Large intestine (tissue), 12 donors: ENCODE measurements at places on chromosomes 7 and 10. TPM values are rescaled to one million over a fixed set of nuclear protein-coding genes. Genes with fewer than 3 reads are reported as not detected.

GRCh38 chr7:45927721-45928120 lies 6.6 kb upstream of the IGFBP3 start:
- no peak for DNase-seq

GRCh38 chr10:30705101-30705624 lies 75.6 kb upstream of the LYZL2 start:
- DNase-seq: no peak

Gene BAMBI
- 50.4 TPM for polyA plus RNA-seq

GRCh38 chr7:38016567-38016966 lies 96.1 kb downstream of the EPDR1 start:
- DNase-seq: no peak

- no peak for DNase-seq
Observed at GRCh38 chr7:39125846-39126245, 148.1 kb downstream of the POU6F2 start.

GRCh38 chr7:71411475-71411874 lies 279.5 kb downstream of the GALNT17 start:
- DNase-seq: no peak

Gene GALNT11
- 39.0 TPM for polyA plus RNA-seq

Gene PNLIPRP3
- not detected for polyA plus RNA-seq

Gene HABP2
- polyA plus RNA-seq: 27.7 TPM

Gene TMEM273
- 5.5 TPM for polyA plus RNA-seq

DNA sequence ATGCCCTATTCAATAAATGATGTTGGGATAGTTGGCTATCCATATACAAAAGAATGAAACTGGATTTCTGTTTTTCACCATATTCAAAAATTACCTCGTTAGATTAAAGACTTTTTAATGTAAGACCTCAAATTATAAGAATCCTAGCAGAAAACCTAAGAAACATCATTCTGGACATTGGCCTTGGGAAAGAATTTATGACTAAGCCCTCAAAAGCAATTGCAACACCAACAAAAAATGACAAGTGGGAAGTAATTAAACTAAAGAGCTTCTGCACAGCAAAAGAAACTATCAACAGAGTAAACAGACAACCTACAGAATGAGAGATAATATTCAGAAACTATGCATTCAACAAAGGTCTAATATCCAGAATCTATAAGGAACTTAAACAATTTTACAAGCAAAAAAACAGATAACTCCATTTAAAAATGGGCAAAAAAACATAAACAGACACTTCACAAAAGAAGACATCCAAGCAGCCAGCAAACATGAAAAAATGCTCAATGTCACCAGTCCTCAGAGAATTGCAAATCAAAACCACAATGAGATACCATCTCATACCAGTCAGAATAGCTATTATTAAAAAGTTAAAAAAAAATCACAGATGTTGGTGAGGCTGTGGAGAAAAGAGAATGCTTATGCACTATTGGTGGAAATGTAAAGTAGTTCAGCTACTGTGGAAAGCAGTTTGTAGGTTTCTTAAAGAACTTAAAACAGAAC lies 309.8 kb downstream of the AHR start:
- no peak for DNase-seq

DNA sequence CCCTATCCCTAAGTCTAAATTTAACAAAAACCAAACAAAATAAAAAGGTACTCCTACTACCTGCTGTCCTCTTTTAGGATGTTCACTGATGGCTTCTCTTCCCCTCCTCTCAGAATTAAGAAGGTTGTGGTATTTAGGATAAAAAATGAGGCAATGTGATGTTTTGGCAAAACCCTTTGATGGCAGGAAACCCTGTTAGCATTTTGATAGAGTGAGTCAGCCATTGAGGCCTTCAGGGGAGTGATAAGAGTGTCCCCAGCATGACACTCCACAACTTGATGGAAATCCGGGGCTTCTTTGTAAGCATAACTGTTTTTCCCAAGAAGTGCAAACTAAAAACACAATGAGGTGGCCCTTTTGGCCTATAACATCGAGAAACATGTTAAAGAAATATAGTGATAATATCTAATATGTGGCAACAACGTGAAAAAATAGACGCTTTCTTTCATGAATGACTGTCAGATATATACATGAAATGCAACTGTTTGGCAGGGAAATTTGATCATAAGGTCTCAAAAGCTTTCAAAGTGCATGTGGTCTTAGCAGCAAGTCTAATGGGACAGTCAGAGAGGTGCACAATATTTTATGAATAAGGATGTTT lies 55.0 kb downstream of the PRTFDC1 start:
- no peak for DNase-seq

DNA sequence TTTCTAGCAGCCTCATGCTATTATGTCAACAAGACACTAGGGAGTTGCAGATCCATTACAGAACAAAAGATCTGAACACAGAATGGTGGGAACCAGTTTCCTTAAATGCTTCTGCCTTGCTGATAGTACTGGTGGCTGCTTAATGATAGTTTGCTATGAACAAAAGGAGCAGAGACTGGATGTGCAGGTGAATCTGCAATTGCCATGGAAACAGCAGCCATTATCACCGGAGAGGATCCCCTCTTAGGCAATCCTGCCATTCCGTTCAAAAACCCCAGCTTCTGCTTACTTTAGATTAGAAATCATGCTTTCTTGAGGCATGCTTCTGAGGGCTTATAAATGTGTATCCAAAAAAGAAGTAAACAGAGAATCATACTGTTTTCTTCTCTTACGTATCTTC lies 80.0 kb upstream of the PRKAR2B start:
- DNase-seq: peak; percentile 10

DNA sequence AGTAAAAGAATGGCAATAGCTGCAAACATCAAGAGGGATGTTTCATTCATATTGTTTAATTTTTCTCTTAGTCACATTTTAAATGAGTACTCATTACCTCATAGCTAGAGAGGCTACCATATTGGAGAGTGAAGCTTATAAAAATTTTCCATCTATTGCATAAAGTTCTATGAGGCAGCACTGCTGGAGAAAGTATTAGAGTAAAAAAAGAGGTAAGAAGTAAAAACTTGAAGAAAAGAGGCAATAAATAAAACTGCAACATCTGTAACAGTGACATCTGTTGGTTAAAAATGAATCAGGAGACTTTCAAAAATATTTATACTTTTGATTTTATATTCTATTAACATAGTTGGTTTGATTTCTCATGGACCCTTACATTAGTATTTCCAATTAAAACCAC lies 284.5 kb upstream of the SEMA3D start:
- no peak for DNase-seq

DNA sequence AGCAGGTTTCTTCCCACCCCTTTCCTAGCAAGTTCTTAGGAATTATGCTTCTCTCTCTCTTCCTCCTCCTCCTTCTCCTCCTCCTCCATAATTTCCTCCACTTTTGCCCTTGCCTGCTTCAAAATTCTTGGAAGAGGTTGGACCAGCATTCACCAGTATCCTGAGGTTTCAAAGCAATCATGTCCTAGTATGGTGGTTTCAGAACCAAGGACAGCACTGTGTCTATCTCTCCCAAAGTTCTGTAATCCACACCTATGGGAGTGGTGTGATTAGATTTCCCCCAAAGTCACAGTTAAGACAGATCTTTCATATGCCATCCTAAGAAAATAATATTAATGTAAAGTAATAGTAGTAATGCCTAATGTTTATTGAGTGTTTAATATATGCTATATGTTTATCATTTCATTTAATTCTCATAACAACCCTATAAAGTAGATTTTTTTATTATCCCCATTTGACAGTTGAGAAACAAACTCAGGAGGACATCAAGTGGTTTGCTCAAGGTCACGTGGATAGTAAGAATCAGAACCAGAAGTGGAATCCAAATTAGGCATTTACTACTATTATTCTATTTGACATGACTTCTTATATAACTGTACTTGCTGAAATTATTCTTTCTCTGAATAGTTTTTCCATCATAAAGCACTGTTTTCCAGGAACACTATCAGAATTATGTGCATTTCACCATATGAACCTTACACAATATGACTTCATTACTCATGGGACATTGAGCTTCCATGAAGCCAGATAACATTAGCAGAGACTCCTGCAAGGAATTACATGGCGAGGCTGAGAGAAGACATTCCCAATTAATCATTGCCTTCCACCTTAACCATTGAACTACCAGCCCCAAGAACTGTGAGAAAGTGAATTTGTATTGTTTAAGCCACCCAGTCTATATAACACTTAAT lies 91.4 kb downstream of the IPMK start:
- DNase-seq: peak; percentile 64

Gene GPR22
- polyA plus RNA-seq: 2.5 TPM

- DNase-seq: no peak
Observed at GRCh38 chr7:110058401-110058800, 1032.5 kb upstream of the LRRN3 start.

DNA sequence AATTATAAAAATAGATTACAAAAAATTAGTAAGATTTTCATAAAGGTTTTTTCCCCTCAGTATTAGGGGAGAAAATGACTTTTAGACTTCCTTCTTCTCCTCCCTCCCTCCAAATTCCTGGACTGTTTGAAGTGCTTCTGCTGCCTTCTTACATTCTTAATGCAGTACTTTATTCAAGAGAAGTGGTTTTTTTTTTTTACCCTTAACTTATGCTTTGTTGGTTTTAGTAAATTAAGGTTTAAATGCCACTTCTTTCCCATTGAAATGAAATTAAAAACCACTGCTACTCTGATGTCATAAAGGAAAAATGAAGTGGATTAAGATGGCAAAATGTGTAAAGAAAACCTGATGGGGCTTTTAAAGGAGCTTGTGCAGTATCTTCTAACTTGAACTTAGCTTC lies 140.7 kb downstream of the VTI1A start:
- DNase-seq: no peak

GRCh38 chr7:69839782-69840181 lies 241.5 kb downstream of the AUTS2 start:
- DNase-seq: no peak

- DNase-seq: no peak
Observed at GRCh38 chr10:75422913-75423312, 8.5 kb upstream of the LRMDA start.

- no peak for DNase-seq
Observed at GRCh38 chr10:7135188-7135587, 275.6 kb downstream of the SFMBT2 start.

Gene LEP
- polyA plus RNA-seq: 0.01 TPM
